ENCODE measurements at places on chromosomes 11 and 22.
A peak's percentile ranks its signal among the peaks of the same experiment; 100 is the strongest.

- no peak for DNase-seq
Measured at GRCh38 chr22:27490080-27490479, 311.5 kb downstream of the MN1 start.

DNA sequence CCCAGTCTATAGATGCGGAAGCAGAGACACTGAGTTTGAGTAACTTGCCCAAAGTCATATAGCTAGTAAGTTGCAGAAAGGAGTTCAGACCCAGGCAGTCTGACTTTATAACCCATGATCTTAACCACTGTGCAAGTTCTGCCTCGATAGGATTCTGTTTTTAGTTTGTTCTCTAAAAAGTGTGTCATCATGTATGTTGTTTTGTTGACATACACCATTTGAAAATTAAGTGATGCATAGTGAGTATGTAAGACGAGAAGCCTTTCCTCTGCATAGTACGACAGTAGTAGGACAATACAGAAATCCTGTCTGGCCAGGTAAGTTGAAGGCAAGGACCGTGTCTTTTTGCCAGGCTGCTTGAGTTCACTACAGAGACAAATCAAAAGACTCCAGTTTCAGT, 3.3 kb downstream of the ZC3H12C start:
- DNase-seq: peak; percentile 92

DNA sequence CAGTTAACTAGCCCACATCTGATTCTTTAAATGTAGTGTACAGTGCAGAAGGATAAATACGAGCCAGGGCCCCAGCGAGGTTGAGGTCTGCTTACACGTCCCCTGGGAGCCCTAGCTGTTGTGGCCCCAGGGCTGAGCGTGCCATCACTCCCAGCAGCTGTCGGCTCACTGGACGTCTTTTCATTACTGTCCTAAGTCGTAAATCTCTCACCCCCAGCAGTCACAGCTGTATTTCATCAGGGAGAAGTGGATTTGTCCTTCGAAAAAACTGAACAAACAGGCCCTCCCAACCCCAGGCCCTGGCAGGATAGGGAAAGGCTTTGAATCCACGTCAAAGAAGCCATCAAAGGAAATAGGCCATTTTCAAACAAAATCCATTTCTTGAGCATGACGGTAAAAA, 110.4 kb upstream of the CSNK2A3 start:
- peak; percentile 62 for DNase-seq

GRCh38 chr11:130655300-130655699, 206.9 kb downstream of the ADAMTS15 start:
- no peak for DNase-seq

- no peak for DNase-seq
Measured at GRCh38 chr11:3981084-3981633, 113.4 kb upstream of the RRM1 start.

DNA sequence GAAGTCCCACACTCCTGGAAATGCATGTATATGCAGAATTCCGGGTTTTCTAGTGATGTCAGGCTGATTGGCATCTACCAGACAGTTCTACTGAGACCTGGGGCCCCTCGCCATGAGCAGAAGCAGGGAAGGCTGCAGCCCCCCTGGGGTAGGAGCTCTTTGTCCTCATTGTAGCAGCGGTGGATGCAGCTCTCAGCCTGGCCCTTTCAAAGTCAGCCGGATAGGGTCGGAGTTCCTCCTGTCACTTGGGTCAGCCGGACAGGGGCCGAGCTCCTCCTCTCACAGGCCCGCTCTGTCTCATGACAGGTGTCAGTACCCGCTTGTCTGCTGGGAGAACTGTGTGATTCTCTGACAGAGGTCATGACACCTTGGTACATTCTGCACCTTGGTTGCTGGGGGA, 30.0 kb downstream of the MRGPRD start:
- DNase-seq: no peak

GRCh38 chr11:34811858-34812257, 104.3 kb downstream of the APIP start:
- DNase-seq: no peak

GRCh38 chr11:127392575-127392974, 392.0 kb upstream of the KIRREL3 start:
- no peak for DNase-seq

DNA sequence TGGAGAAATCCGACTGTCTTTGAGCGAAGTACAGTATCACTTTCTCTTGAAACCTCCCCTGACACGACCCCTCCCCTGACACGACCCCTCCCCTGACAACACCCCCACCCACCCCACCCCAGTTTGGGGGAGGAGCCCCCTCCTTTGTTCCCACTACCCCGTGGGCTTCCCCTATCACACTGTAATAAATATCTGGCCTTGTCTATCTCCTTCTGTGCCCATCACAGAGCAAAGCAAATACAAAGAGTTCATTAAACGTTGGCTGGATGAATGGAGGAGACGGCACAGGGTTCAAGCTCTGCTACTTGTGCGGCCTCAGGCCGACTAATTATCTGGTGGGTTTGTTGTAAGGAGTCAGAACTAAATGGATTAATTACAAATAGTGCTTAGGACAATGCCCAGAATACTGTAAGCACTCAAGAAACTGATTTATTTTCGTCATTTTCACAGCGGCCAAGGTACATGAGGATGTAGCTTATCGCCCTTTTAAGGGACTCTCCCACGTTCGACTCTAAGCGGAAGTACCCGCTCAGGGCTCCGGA, 628 bp upstream of the GGA1 start:
- peak; percentile 52 for DNase-seq

GRCh38 chr11:87187076-87187475, 149.3 kb downstream of the TMEM135 start:
- no peak for DNase-seq

DNA sequence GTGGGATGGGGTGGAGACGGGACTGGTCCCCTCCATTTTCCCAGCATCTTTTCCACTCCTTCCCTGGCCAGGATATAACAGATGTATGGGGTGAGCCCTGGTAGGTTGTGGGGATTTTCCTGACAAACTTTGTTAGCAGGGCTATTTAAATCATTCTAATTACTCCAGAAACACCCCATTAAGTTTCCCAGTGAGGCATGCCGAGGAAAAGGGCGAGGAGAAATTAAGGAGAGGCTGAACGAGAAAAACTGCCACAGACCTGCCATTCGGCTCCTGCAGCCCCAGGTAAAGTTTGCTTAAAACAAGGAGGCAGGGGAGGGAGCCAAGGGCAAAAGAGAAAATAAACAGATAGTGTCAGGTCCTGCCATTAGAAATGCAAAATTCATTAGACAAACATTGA, 428.2 kb downstream of the BUD13 start:
- DNase-seq: peak; percentile 46

- no peak for DNase-seq
Measured at GRCh38 chr11:1783725-1784529, 20.2 kb upstream of the CTSD start.

GRCh38 chr11:797296-798092, 587 bp downstream of the SLC25A22 start:
- peak; percentile 50 for DNase-seq

- DNase-seq: peak; percentile 11
Measured at GRCh38 chr11:13238879-13239514, 38.6 kb upstream of the BMAL1 start.

DNA sequence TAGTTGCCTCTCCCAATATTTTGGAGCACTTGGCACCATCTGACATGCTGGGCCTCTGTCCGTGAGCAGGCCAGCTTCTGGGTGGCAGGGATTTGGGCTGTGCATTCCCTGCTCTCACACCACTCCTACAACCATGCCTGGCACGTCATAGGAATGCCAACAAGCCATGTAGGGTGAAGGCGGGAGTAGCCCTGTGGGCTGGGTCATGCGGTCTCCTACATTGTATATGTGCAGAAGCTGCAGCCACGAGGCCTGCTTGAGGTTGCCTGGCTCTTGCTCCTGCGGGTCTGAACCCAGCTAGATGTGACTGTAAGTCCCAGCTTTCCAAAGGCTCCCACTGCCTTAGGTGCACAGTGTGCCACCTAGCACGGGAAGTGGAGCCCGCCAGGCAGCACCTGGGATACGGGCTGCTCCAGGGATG, 14.5 kb downstream of the MYEOV start:
- DNase-seq: no peak

DNA sequence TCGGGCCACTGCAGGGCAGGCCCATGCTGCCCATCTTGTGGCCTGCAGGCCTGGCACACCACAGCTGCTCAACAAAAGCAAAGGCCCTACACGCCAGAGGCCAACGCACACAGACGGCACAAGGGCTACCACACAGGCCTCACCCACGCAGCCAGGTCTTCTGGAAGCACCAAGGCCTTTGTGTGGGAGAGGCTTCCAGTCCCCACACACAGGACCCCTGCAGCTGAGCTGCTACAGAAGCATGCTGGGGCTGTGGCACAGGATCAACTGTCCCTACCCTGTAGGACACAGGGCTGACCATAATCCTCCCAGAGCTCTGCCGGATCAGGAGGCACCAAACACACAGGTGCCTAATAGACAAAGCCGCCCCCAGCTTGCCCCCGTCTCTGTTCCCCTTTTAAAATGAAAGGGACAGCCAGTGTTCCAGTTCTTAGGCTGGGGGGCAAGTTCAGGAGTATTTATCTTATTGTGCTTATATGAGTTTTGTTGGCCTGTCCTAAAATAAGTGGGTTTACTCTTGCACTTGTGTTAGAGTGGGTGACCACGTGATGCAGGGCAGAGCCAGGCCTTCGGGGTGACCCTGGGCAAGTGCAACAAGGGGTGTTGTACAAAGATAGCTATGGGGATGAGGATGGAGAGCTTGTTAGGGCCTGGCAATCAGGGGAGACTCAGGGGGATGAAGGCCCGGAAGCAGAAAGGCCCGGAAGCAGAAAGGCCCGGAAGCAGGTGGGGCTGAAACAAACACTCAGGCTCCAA, 5.4 kb downstream of the TTLL12 start:
- DNase-seq: no peak

GRCh38 chr11:34147581-34147980, 42.2 kb downstream of the NAT10 start:
- DNase-seq: no peak
